ENCODE measurements at places on chromosomes 12 and 14.
A peak's percentile ranks its signal among the peaks of the same experiment; 100 is the strongest.

- DNase-seq: no peak
Observed at GRCh38 chr12:92621833-92622232, 81.0 kb upstream of the PLEKHG7 start.

GRCh38 chr14:89399594-89400068 is 17.4 kb downstream of the FOXN3 start:
- no peak for DNase-seq

DNA sequence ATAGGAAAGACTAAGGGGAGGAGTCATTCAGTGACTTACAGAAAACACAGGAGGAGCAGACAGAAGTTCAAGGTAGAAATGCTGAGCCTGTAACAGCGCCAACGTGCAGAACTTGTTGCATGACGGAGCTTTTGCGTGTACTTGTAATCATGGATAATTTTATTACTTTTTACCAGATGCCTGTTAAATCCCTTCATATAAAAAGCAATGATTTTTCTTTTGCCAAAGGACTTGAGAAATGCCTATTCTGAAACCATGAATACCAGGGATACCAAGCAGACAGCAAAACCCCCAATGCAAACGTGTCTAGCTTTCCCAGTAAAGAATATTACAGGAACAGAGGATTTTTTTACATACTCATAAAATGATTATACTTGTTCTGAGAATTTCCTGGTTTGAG is 163.6 kb upstream of the GSC start:
- DNase-seq: no peak

DNA sequence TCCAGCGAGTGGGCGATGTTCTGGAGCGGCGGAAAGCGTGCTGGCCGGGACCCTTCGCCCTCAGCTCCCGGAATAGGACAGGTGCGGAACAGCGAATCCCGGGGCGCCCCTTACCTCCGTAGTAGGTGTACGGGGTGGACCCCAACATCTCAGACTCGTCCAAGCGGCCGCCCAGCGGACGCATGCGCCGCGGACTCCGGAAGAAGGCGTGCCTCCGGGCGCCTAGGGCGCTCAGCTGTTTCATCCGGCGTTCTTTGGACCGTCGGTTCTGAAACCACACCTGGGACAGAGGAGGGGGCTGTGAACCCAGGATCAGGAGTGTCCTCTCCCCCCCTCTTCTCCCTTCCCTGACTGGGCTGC is 4.5 kb downstream of the LHX5 start:
- no peak for DNase-seq

DNA sequence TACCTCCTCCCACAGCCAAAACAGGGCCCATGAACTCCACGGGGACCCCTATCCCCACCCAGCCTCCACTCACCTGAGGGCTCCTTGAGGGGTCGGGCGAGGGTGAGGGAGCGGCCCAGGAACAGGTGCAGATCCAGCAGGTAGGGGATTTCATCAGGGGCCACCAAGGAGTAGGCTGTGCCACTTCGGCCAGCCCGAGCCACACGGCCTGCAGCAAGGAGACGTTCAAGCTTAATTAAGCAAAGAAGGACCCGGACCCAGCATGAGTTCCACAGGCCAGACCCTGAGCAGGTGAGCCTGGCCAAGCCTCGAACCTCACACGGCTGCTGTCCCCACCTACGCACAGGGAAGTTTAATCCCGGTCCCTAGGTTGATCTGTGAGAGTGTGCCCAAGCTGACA is 15.6 kb downstream of the DDX54 start:
- no peak for DNase-seq

- DNase-seq: no peak
Observed at GRCh38 chr12:97638739-97639138, 176.1 kb downstream of the RMST start.

- no peak for DNase-seq
Observed at GRCh38 chr12:113260636-113261300, 39.5 kb downstream of the TPCN1 start.

GRCh38 chr12:6069437-6070093 is 54.9 kb downstream of the VWF start:
- DNase-seq: peak; percentile 92
